ENCODE measurements at places on chromosomes 6 and 20.

DNA sequence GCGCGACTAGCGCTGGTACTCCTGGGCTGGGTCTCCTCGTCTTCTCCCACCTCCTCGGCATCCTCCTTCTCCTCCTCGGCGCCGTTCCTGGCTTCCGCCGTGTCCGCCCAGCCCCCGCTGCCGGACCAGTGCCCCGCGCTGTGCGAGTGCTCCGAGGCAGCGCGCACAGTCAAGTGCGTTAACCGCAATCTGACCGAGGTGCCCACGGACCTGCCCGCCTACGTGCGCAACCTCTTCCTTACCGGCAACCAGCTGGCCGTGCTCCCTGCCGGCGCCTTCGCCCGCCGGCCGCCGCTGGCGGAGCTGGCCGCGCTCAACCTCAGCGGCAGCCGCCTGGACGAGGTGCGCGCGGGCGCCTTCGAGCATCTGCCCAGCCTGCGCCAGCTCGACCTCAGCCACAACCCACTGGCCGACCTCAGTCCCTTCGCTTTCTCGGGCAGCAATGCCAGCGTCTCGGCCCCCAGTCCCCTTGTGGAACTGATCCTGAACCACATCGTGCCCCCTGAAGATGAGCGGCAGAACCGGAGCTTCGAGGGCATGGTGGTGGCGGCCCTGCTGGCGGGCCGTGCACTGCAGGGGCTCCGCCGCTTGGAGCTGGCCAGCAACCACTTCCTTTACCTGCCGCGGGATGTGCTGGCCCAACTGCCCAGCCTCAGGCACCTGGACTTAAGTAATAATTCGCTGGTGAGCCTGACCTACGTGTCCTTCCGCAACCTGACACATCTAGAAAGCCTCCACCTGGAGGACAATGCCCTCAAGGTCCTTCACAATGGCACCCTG lies 1.6 kb downstream of the TPBG start:
- no peak for DNase-seq

GRCh38 chr6:7637533-7637932 lies 47.5 kb downstream of the SNRNP48 start:
- DNase-seq, result no peak

DNA sequence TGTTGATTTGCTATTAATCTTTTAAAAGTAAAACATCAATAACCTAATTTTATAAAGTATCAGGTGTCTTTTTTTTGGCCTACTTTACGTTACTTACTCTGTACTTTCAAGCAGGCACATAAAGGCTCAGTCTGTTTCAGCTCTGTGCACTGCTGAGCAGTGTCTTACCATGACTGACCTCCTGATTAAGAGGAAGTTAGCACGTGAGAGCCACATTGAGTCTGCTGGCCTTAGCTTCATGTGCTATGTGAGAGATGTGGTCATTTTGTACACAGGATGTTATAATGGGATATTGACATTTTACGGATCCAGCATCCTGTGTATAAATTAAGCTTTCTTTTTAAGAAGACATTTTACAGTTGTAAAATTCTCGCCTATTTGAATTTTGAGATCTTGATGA lies 31.9 kb downstream of the ARID1B start:
- DNase-seq, result no peak

GRCh38 chr6:135145063-135145800 lies 35.9 kb upstream of the MYB start:
- peak; percentile 11 for DNase-seq

GRCh38 chr6:30167101-30167500 lies 3.8 kb downstream of the TRIM15 start:
- no peak for DNase-seq

DNA sequence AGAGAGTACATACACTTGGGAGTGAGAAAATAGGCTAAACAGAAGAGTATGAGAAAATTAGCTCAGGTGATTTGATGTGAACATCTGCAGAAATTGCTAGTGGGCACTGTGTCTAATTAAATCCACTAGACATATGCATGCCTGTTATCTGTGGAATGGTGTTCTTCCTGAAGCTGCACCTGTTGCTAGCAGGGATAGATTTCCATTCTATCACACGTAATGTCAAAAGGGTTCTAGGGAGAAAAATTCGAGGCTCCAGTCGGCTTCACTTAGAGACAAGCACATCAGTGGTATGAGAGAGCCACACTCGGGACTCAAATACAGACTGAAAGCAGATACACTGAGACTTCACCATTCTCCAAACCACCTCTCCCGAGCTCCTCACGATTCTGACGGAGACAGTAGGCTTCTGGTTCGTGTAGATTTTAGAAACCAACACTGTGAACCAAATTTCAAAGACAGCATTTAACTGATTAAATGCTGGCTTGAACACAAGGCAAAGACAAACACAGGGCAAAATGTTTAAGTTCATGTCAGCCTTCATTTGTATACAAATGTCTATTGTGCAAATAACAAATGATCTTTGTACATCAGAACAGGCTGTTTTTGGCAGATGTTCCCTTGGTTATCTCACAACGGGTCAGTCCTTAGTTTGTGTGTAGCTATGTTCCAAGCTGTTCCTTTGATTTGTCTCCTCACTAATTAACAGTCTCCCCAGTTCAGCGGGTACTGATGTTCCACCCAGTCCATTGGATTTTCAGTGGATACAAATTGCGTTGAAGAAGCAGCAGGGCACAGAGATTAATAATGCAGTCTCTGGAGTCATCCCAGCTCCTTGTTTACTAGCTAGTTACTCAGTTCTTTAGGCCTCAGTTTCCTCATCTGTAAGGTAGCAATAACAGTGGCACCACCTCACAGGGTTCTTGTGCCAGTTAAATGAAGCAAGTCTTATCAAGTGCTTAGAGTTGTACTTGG lies 131.0 kb upstream of the IFNGR1 start:
- no peak for DNase-seq

DNA sequence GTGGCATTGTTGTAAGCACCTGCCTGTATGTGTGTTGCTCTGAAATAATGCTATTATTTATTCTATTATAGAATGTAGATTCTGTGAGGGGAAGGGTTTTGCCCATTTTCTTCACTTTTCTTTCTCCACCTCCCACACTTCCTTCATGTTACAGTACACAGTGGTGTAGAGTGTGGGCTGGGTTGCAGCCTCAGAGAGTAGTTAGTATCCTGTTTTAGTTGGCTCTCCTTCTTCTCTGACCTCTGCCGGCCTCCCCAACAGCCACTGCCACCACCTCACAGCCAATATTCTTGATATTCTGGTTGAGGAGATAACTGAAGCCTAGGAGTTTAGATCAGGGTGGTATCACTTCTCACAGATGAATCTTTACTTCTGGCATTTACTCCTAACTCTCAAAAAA lies 143.4 kb downstream of the BCKDHB start:
- DNase-seq, result no peak

- no peak for DNase-seq
Observed at GRCh38 chr20:51528263-51529027, 14.1 kb downstream of the NFATC2 start.

DNA sequence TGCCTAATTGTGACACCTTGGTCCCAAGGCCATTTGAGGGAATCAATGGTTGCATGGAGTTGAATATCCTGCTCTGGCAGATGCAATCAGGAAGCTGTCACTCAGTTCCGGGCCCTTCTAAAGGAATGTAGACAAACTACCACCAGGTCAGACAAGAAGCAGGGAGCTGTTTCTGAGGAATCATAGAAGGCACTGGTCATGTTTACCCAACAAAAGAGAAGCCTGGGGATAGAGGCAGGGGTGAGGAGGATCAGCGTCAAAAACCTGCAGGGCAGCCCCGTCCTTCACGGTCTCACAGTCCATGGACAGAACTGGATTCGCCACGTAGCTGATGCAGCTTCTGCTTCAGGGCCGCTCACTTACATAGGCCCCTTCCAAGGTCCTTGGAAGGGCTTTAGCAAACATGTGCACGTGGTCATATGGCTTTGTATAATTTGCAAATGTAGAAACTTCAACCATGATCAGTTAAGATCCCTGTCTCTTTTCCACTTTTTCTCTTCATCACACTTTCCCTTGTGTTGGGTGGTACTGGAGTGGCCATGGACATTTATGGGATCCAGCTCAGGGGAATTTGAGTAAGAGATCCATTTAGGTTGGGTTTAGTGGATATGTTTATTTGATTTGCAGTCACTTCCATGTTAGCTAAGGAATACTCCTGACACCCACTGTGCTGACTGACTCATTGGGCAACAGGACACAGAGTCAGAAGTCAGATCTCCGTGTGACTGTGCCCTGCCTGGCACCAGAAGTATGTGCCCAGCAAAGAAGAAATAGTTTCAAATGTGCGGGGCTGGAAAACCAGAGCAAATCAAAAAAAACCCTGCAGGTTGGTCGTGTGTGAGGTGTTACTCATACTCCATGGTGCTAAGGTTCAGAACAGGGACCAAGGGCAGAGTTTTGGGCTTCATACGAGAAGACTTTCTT lies 60.0 kb upstream of the ZFAND3 start:
- no peak for DNase-seq

GRCh38 chr6:160142115-160142715 lies 20.6 kb downstream of the SLC22A1 start:
- no peak for DNase-seq

GRCh38 chr6:87723170-87724078 lies 21.4 kb upstream of the AKIRIN2 start:
- DNase-seq, result peak; percentile 84

GRCh38 chr6:128710315-128710714 lies 172.6 kb upstream of the LAMA2 start:
- no peak for DNase-seq

DNA sequence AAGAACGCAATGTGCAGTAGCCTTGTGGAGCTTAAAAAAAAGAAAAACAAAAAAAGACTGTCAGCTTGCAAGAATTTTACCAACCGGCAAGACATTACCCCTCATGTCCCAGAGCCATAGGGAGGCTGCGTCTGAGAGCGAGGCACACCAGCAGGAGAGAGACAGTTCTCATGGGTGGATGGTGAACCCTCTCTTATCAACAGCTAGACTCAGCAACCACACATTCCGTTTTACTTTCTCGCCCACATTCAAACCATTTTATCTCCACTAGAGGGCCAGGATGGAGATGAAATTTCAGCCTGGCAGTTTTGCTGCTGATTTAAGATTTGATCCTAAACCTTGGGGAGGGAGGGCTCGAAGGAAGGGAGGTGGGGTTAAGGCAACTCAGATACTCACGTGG lies 247.0 kb downstream of the ATXN1 start:
- DNase-seq, result peak; percentile 49

DNA sequence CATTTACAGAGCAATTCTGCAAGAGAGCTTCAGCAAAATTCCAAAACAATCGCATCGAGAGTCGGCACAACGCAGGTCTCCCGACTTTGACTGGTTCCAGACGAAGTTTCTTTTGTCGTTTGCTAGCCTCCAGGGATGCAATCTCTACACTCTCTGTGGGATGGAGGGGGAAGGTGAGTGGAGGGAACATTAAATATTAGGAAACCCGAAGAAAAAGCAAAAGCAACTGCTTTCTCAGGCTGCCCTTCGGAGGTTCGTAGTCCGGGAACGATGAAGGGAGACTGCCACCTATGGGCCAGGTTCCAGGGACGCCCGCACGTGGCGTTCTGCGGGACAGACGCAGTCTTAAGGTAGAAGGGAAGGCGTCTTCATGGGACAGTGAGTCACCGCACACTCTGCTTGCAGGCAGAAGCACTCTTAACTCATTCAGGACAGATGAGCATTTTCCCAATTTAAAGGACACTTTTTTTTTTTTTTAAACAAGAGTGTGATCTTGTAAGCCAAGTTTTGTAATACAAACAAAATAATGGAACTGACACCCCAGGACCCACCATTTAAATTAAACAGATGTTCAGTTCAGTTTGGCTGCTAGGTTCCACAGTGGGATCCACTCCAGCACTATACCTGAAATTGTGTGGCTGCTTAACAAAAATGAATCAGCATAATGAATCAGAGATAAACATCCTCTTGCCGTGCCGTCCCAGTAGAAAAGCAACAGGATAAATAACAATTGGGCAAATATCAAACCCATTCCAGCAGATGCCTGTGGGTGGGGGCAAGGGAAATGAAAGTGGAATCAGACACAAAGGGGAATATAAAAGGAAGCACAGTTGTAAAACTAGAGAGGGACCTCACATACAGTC lies 65.8 kb upstream of the ARMC2 start:
- peak; percentile 38 for DNase-seq

DNA sequence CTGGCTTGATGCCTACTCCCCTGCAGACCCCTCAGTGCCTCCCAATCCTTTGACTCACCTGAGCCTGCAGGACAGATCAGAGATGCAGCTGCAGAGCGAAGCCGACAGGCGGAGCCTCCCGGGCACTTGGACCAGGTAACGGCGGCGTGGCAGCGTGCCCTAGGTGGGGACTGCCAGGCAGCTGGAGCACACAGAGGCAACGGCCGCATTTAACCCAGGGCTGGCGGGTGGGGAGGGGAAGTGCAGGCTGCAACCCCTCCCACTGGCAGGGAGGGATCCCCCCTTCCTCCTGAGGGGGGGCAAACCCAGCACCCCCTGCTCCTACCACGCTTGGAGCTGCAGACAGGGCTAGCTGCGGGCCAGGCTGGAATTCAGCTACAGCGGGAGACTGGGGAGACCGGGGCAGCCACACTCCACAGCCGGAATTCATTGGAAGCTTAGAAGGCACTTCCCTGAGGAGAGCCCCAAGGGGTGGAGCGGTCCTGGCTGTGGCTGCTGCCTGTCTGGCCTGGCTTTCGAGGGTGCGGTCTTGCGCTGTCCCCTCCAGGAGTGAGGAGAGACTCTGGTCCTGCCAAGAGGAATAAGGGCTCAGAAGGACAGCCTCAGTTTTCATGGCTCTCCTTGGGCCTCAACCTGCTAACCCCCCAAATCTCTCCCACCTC lies at the start of gene MATN4:
Gene MATN4, minus strand, starts transcription at position 183 of the 662 bp plus-strand sequence. CDS start 2,717 bp downstream, outside the sequence.
- DNase-seq, result no peak

GRCh38 chr20:14193885-14194284 lies 143.5 kb downstream of the FLRT3 start:
- no peak for DNase-seq

DNA sequence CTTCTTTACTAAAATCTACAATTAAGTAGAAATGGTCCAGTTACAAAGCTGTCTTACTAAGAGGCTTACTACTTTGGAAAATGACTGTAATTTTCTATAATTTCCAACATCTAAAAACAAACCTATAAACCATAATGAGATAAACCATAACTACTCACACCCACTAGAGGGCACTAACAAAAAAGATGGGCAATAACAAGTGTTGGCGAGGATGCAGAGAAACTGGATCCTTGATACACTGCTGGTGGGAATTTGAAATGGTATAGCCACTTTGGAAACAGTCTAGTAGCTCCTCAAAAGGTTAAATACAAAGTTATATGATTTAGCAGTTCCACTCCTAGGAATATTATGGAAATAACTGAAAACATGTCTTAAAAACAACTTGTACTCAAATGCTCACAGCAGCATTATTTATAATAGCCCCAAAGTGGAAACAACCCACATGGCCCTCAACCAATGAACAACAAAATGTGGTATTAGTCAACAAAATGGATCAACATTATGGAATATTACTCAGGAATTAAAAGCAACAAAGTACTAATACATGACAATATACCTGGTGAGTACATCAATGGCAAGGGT lies 50.6 kb downstream of the GJA10 start:
- no peak for DNase-seq

GRCh38 chr20:64092258-64093012 lies 8.2 kb upstream of the LKAAEAR1 start:
- no peak for DNase-seq

GRCh38 chr20:45969712-45970634 lies 2.0 kb downstream of the ZNF335 start:
- no peak for DNase-seq

Data from HS-27A (cell line).